Sigmoid colon (tissue), 7 donors: ENCODE measurements at places on chromosomes 3 and 15. TPM values are rescaled to one million over a fixed set of nuclear protein-coding genes. Genes with fewer than 3 reads are reported as not detected.

DNA sequence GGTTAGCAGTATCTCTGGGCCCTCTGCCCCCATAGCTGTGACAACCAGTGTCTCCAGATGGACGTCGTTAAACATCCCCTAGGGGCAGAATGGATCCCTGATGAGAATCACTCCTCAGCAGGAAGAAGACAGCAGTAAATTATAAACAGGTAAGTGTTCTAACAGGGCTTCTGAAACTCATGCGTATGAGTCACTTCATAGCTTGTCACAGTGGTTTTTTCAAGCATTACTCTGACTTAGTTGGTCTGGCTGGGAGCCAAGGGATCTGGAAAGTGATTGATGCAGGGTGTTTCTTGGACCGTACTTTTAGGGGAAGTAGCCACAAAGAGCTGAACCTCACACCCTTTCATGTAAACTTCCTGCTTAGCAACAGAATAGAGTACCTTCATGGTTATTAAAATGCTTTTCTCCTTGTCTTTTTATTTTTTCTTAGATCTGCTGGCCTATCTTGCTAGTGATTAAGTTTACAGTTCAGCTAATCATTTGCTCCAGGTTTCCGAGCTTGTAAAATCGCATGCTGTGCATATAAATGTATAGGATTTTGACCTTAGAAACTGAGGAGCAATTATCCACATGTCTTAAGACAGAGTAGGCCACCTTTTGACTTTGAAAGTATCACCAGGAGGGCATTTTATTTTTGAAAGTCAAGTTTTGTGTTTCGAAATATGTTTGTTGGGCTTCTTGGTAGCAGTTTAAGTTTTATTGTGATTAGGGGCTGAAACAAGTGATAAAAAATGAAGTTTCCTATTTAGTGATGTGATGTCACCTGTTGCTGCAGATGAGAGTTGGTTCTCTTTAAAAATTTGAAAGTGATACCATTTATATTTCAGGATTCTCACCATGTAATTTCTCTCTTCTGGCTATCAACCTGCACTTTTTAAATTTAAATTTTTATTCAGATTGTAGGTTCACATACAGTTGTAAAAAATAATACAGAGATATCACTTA is 333.9 kb downstream of the PTPRG start:
- H3K36me3 ChIP-seq = no peaks in the 10 kb centered on the region
- H3K27ac ChIP-seq = peak overlapping the region; percentile 51
- no peaks in the 10 kb centered on the region for H3K27me3 ChIP-seq
- no peak overlapping the region for H3K4me3 ChIP-seq

- no peak for DNase-seq
- H3K27me3 ChIP-seq = no peaks in the 10 kb centered on the region
- H3K36me3 ChIP-seq = peaks cover 4% of the 10 kb centered on the region
- H3K4me3 ChIP-seq = no peak overlapping the region
- no peak overlapping the region for H3K27ac ChIP-seq
- no peaks in the 10 kb centered on the region for H3K4me1 ChIP-seq
Observed at GRCh38 chr3:157190380-157190872, 30.5 kb upstream of the CCNL1 start.

GRCh38 chr3:38017445-38018295 is 11.8 kb downstream of the PLCD1 start:
- DNase-seq = peak; percentile 55
- no peaks in the 10 kb centered on the region for H3K4me1 ChIP-seq
- peaks cover 16% of the 10 kb centered on the region for H3K36me3 ChIP-seq

GRCh38 chr3:100032243-100032642 is 82.1 kb downstream of the FILIP1L start:
- H3K4me1 ChIP-seq = no peaks in the 10 kb centered on the region
- H3K27ac ChIP-seq = no peak overlapping the region
- H3K27me3 ChIP-seq = no peaks in the 10 kb centered on the region
- no peaks in the 10 kb centered on the region for H3K36me3 ChIP-seq
- no peak overlapping the region for H3K4me3 ChIP-seq
- no peak for DNase-seq

DNA sequence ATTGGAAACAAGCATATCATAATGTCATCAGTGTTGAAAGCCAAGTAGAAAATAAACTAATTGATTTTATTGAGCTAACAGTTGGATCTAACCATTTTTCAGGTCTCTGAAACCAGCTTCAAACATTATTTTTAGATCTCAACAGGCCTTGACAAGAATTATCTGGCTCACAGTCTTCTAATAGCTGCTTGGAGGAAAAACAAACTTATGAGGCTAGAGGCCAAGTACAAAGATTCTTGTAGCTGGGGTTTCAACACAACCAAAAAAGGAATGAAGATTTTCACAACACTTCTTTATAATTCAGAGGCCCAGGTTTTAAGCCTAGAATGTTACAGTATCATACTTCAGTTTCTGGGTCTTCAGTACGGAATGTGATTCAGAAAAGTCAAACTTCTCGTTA is 3.7 kb downstream of the SETMAR start:
- peak overlapping the region; percentile 96 for H3K27ac ChIP-seq
- no peaks in the 10 kb centered on the region for H3K27me3 ChIP-seq
- no peaks in the 10 kb centered on the region for H3K4me1 ChIP-seq
- no peak overlapping the region for H3K4me3 ChIP-seq
- no peaks in the 10 kb centered on the region for H3K36me3 ChIP-seq

DNA sequence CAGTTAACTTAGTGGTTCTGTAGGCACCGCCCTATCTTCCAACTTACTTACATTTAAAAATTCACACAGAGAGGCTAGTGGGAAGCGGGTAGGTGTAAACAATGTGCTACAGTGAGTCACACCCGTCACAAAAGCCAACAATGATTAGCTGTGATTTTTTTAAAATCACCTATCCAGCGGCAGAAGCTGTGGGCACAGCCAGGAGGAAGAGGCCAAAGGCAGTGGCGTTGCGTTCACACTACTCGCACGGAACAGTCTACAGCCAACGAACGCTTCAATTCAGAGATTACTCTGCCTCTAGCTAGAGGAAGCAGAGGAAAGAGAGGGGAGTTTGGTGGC is 2.5 kb upstream of the NLGN1 start:
- peaks cover 18% of the 10 kb centered on the region for H3K4me1 ChIP-seq
- no peaks in the 10 kb centered on the region for H3K36me3 ChIP-seq
- H3K27me3 ChIP-seq = peaks cover 4% of the 10 kb centered on the region
- H3K4me3 ChIP-seq = peak overlapping the region; percentile 83

GRCh38 chr3:53696401-53697172 is 149.6 kb downstream of the CHDH start:
- no peaks in the 10 kb centered on the region for H3K27me3 ChIP-seq
- H3K36me3 ChIP-seq = no peaks in the 10 kb centered on the region
- no peak overlapping the region for H3K27ac ChIP-seq
- no peak overlapping the region for H3K4me3 ChIP-seq

GRCh38 chr3:189311521-189311920 is 139.8 kb downstream of the TPRG1 start:
- H3K27me3 ChIP-seq = no peaks in the 10 kb centered on the region
- H3K27ac ChIP-seq = no peak overlapping the region
- no peak overlapping the region for H3K4me3 ChIP-seq
- H3K4me1 ChIP-seq = no peaks in the 10 kb centered on the region
- no peak for DNase-seq
- H3K36me3 ChIP-seq = no peaks in the 10 kb centered on the region

DNA sequence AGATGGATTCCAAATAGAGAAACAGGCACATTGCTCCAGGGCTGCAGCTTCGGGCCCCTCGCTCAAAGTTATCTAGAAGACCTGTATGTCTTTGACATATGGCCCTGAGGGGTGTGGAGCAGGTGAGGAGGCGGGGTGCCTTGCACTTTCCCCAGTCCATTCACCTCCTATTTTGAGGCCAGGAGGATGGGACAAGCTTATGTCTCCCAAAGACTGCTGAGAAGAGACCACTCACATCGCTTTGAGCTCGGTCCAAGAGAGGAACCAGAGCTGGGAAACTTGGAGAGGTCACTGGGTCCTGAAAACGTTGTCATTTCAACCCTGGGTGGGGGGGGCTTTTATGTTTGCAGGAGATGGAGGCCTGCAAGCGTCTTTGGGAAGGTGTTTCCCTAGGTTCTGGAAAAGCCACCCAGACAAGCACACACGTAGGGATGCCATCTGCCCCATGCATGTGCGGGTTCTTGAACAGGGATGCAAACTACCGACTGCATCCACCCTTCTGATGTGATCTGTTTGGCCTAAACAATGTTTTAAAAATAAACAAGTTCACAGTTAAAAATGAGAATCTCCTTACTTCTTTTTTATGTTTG is 33.7 kb upstream of the SYNM start:
- no peaks in the 10 kb centered on the region for H3K36me3 ChIP-seq
- no peaks in the 10 kb centered on the region for H3K27me3 ChIP-seq
- H3K4me3 ChIP-seq = no peak overlapping the region
- H3K4me1 ChIP-seq = no peaks in the 10 kb centered on the region

TUSC7 gene
- not detected for total RNA-seq

FSIP1 gene
- total RNA-seq = 1.1 TPM

RTP3 gene
- not detected for total RNA-seq

EID1 gene
- total RNA-seq = 328 TPM

IL16 gene
- total RNA-seq = 8.9 TPM

TM4SF4 gene
- 17.1 TPM for total RNA-seq
